ENCODE measurements at places on chromosomes 4 and X.

DNA sequence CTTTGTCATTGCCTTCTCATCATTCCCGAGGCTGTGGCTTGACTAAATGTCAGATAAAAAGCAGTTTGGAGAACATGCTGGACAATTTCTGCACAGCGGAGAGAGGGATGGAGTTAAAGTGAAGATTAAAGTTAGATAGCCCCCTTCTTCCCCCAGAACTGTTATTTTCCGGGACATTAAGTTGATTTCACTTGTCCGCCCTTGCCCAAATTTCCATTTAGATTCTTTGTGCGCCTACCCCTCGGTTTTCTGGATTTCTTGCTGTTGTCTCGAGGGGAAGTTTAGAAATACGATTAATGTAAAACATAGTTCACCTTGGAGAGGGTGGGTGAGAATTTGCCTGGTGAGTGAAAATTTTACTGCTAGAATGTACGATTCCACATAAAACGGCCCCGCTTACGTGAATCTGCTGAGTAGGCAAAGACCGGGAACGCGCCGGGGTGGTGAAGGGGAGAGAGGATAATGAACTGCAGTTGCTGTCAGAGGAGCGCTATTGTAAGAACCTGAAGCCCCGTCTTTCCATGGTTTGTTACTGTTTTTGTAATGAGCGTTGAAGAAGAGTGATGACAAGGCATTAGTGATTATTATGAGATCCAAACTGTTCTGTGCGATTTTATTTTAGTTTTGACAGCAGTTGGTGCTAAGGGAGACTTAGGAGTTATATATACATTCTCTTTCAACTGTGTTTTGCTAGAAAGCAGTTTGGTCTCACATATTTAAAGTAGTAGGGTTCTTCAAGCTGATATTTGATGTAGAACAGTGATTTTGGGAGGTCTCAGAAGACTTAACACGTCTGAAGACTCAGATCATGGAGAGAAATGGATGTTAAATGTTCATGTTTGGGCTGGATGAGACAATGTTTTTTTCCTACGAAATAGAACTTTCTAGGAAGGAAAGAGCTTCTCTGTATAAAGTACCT, 73.0 kb downstream of the AFF1 start:
- peak; percentile 19 for DNase-seq

DNA sequence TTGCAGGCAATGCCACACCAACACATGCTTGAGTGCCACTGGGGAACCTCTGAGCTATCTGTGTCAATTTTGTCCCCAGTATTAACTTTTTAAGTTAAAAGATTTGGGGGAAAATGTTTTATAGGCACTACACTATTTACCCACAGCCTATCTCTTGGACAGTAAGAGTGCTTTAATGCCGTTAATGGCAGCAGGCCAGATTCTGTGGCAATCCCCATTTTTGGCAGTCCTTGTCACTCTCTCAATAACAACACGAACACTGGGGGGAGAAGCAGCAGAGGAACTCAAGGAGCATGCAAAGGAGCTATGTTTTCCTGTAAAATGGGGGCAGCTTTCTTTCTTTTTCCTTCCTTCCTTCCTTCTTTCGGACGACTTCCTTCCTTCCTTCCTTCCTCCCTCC, 168.6 kb downstream of the NSUN7 start:
- DNase-seq = no peak

- DNase-seq = no peak
Measured at GRCh38 chr4:16150716-16151115, 66.9 kb upstream of the PROM1 start.

DNA sequence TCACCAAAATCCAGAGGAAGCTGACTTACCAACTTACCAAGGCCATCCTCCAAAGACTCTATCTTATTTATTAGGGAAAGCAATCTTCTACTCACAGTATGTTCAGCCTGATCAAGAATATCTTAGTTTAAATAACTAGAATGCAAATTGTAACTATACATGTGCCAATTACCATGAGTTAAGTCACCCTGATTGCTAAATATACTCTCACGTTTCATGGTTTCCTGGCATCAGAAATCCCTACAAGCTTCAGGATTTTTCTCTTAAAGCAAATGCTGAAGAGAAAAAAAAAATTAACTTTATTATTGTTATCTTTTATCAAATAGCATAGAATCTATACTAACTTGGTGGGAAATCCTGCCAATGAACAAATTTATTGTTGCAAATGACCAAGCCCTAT, 63.0 kb upstream of the MXD4 start:
- no peak for DNase-seq

GRCh38 chr4:129966175-129966574, 870.2 kb downstream of the C4orf33 start:
- no peak for DNase-seq

GRCh38 chr4:181845617-181846016, 397.6 kb upstream of the TENM3 start:
- DNase-seq = no peak

GRCh38 chrX:140433582-140433981, 71.3 kb downstream of the SOX3 start:
- no peak for DNase-seq

- DNase-seq = no peak
Measured at GRCh38 chr4:152128356-152128755, 367.5 kb upstream of the GATB start.

DNA sequence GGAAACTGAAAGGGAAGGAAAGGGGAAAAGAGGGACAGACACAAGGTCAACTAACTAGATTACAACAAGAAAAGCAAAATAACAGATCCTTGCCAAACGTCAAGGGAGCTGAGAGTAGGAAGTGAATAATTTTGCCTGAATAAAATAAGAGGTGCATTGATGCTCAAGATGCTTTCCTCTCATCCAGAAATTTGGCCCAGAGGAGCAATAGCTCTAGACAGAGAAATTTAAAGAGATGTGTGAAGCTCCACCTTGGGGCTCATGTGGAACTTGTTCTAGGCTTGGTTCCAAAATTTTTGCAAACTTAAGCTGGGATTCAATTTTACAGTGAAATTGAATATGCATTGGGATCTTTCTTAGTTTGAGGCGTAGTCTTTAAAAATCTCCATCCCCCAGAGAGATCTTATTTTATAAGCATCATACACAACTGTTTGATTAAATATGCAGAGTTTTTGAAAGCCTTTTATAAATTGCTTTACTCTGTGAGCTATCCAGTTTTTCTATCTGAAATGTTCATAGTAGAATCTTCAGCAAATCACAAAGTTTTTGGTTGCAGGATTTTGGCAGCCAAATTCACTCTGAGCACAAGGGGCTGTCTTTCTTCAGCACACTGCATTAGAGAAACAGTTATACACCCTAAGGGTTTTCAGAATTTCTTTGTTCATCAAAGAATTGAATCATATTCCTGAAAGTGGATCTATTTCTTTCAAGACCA, 1159.5 kb downstream of the ADGRL3 start:
- no peak for DNase-seq

DNA sequence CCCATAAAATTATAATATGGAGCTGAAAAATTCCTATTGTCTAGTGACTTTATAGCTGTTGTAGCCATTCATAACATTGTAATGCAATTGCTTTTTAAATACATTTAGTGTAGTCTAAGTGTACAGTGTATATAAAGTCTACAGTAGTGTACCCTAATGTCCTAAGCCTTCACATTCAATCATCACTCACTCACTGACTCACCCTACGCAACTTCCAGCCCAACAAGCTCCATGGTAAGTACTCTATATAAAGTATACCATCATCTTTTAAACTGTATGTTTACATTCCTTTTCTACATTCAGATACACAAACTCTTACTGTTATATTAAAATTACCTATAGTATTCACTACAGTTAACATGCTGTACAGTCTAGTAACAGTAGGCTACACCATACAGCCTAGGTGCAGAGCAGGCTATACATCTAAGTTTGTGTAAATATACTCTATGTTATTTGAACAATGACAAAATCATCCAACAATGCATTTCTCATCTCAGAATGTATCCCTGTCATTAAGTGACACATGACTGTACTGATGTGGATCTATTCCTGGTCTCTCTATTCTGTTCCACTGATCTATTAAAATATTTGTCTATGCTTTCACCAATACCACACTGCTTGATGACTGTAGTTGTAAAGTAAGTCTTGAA, 33.7 kb downstream of the CLOCK start:
- no peak for DNase-seq

- no peak for DNase-seq
Measured at GRCh38 chrX:138866643-138867042, 155.1 kb upstream of the FGF13 start.

DNA sequence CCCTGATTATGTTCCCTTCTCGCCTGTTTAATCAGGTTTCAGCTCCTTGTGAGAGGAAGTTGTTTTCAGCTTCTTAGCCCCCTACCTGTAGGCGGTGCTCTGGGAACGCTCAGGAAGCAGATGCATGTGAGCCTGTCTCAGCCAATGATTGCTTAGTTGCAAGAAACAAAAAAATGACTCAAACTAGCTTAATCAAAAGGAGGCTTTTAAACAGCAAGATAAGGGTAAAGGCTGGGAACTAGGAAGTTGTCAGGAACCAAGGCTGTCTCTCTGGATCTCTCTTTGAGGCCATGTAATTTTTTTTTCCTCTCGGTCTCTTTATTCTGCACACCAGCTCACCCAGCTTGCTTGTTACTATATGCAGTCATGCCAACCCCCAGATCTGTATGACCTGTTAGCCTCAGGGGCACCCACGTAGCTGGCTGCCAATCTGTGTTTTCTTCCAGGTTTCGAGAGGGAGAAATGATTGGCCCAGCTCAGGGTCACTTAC, 109.1 kb downstream of the PTTG2 start:
- DNase-seq = peak; percentile 19

GRCh38 chrX:112837531-112837930, 3.1 kb downstream of the AMOT start:
- no peak for DNase-seq

DNA sequence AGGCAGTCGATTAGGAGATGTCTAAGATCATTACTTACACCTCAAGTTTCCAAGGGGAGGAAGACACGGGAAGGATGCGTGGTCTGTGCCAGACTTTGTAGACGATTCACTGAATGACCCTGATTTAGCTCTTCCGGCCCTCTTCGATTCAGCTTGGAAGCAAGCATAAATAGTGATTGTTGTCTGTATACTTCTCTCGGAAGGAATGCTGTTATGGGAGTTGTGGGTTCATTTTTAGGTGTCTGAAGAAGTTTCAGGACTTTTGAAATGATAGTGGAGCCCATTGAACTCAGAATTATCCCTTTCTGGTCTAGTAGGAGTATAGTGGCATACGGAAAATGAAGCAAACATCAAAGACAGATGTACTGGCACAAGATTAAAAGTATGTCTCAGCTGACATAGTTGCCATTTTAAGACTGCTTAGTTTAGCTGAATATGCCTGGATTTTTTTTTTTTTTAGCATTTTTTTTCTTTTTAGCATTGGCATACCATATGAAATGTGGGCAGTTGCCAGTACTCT, 1.0 kb upstream of the ANKRD17 start:
- no peak for DNase-seq

- DNase-seq = no peak
Measured at GRCh38 chr4:35604252-35604651, 640.1 kb downstream of the ARAP2 start.

DNA sequence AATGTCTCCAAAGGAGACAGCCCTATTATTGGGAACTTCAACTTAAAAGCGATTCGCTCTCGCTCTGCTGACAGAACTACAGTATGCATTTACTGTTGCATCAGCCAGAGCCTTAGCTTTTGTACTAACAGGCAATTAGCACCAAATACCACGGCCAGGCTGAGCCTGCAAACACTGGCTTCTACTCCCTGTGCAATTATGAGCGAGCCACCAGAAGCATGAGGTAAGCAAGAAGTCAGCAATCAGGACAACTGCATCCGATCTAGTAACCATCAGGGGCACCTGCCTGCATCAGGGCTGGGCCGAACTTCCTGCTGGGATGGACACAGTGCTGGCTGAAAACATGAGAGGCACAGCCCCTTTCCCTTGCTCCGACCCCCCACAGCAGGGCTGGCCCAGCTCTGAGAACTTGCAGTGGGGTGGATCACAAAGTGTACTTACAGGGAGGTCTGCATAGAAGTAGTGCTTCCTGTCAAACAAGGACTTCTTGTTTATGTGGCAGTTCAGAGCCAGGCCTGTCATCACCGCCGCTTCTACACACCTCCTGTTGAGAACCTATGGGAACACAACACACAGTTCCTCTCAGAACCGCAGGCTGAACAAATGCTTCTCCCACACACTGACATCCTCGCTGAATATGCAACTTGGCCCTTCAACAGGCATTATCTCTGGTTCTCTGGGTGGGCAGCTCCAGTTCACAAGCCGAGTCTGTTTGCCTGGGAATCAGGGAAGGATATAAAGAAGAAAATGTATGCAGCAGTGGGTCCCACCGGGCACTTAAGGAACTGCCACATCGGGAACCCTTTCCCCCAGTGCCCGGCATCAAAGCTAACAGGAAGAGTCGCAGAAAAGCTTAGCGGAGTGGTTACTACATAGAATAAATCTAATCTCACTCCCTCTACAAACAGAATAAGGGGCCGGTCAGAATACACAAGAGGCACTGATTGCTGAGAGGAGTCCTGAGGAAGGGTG, 41.5 kb downstream of the GATB start:
- DNase-seq = no peak

- no peak for DNase-seq
Measured at GRCh38 chr4:8419222-8420041, 21.1 kb downstream of the ACOX3 start.

- DNase-seq = no peak
Measured at GRCh38 chr4:173337463-173337862, 3.3 kb upstream of the HMGB2 start.

DNA sequence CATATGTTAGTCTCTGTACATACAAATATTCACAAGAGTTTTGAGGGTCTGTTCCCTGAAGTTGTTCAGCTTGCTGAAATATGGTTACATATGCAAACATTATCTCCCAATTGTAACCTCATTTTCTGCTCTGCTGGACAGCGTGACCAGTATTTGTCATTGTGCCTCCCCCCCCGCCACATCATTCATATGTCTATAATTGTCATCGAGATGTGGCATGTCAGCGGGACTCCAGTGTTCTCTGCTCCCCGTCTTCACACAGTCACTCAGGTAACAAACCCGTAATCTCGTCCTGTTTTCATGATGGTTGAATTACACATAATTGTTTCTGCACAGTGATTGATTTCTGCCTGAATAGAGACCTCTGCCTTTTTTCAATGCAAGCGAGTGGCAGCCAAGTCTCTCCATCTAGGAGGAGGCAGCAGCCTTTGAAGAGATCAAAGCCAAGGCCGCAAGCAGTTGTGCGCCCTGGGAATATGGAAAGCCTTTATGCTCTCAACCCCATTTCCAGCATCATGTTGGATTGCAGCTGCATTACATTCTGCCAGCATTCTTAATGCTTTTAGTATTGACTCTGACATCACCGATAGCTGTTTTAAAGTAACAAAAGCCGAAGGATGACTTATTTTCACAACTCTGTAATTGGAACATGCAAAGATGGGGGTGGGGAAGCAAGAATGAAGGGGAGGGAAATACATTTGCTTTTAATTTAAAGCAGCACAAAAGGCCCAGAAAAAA, 27.4 kb downstream of the LEF1 start:
- no peak for DNase-seq

- DNase-seq = peak; percentile 49
Measured at GRCh38 chr4:139988863-139989765, 164.9 kb downstream of the MAML3 start.

- DNase-seq = no peak
Measured at GRCh38 chrX:23327104-23327503, 7.5 kb upstream of the PTCHD1 start.

- DNase-seq = no peak
Measured at GRCh38 chr4:177057186-177057585, 252.5 kb upstream of the NEIL3 start.

GRCh38 chr4:173227756-173228155, 59.1 kb downstream of the GALNT7 start:
- DNase-seq = no peak

All from activated T-cell treated with anti-CD3 and anti-CD28 coated beads, Interleukin-2, amount 50 U/mL, for 4 hours (primary cell).